Myocyte (in vitro differentiated cells): ENCODE measurements at places on chromosomes 12 and 14.
A peak's percentile ranks its signal among the peaks of the same experiment; 100 is the strongest.

GRCh38 chr12:91947459-91947858 is 198.2 kb downstream of the BTG1 start:
- no peak for DNase-seq

- no peak for DNase-seq
These were observed 56.0 kb downstream of the FBXO34 start for GRCh38 chr14:55327179-55327578.

DNA sequence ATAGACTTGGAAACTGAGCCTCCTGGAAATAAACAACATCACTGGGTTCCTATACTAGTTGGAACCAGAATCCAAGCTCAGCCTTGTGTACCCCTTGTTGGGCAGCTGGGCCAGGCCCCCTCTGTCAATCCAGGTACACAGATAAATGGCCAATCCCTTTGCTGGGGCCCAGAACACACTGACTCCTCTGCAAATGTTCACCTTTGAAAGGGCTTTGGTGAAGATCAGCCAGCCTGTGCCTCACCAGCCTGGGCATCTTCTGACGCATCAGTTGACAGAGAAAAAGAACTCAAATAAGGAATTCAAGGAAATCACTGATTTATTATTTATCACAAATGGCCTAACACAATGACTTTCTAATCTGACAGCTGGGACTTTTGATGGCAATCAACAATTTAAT is 1090.2 kb downstream of the BCL11B start:
- no peak for DNase-seq

DNA sequence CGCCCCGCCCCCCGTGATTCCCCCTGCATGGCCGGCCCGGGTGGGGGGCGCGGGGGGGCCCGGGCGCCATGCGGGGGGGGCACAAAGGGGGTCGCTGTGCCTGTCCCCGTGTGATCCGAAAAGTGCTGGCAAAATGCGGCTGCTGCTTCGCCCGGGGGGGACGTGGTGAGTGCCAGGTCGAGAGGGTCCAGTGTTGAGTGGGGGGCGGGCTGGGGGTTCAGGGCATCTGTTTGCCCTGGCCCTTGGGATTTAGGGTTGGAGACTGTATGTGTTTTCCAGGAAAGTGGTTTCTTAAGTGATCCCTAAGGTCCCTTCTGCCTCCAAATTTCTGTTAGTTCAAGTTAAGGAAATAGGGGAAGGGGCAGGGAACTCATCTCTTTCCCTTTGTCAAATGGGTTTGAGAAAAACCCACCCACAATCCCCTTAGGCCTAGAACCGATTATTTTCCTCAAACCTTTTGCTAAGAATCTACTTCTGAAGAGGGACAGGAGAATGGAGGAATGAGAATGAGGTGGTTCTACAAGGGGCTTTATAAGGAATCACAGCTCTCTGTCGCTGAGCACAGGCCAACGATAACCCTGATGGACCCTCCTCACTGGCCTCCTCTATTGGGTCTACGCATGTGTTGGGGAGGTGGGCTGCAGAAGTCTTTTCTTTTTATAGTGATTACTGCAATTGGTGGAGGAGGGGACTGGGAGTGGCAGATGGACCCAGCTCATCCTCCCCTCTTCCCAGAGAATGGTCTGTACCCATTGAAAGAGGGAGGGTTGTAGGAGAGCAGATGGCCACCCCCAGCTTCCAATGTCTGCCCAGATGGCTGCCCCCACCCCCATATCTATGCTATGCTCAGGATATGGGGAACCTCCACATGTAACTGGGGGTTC is 834 bp downstream of the ARHGEF25 start:
- no peak for DNase-seq

GRCh38 chr12:91211866-91212265 is 29.2 kb upstream of the DCN start:
- peak; percentile 59 for DNase-seq
